NCI-H1436 treated with DMSO at 0.1 percent for 48 hours (cell line): ENCODE measurements at places on chromosomes 13 and 19.

- no peak for DNase-seq
Observed at GRCh38 chr19:30733826-30734550, 361.8 kb downstream of the ZNF536 start.

DNA sequence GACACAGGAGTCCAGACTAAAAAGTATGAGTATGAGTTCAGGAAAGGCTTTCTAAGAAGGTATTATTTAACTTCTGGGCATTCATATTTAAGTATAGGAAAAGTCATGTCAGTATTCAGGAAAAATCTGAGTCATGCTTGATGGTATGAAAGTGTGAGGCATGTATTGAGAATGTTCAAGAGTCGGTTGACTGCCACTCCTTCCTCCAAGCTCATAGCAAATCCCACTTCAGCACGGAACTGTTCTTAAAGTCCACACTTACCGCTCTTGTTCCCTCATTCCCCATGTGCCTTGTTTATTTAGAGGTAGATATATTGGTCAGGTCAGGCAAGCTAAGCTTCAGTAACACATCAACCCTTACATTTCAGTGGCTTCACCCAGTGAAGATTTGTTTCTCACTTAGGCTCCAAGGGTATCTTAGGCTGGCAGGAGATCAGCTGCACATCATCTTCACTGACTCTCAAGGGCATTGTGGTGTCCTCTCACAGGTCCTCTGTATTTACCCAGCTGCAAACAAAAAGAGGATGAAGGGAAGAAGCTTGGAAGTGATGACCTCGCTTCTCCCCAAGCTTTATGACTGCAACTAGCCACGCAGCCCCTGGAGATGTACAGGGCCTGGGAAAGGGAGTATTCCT is 1189.2 kb downstream of the EFNB2 start:
- DNase-seq = no peak

DNA sequence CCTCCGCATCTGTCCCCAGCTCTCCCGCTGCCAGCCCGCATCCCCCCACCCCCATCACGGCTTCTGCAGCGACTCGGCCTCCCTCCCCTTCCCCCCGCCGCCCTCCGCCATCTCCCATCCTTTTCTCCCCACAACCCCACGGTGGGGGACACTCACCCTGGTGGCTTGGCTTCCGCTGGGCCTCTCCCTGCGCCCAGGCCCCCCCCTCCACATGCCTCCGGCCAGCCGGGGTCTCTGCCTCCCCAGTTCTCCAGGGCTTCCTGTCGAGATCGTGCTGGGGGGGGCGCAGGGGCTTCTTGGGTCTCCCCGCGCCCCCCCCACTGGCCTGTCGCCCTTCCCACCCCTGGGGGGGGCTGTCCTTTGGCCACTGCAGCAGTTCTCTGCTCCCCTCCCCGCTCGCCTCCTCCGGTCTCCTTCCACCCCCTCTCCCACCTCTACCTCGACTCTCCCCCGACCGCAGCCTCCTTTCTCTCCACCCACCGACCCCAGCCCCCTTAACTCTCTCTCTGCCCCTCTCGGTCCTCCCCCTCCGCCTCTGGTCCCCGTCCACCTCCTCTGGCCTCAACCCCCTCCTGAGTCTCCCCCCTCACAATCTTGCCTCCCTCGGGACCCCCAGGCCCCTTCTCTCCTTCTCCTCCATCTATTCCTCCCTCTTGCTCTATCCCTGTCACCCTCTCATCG is 17.1 kb downstream of the LRRC4B start:
- no peak for DNase-seq

- no peak for DNase-seq
Observed at GRCh38 chr19:383040-383439, 25.9 kb downstream of the C2CD4C start.

- DNase-seq = no peak
Observed at GRCh38 chr13:93345024-93345423, 118.4 kb downstream of the GPC6 start.

DNA sequence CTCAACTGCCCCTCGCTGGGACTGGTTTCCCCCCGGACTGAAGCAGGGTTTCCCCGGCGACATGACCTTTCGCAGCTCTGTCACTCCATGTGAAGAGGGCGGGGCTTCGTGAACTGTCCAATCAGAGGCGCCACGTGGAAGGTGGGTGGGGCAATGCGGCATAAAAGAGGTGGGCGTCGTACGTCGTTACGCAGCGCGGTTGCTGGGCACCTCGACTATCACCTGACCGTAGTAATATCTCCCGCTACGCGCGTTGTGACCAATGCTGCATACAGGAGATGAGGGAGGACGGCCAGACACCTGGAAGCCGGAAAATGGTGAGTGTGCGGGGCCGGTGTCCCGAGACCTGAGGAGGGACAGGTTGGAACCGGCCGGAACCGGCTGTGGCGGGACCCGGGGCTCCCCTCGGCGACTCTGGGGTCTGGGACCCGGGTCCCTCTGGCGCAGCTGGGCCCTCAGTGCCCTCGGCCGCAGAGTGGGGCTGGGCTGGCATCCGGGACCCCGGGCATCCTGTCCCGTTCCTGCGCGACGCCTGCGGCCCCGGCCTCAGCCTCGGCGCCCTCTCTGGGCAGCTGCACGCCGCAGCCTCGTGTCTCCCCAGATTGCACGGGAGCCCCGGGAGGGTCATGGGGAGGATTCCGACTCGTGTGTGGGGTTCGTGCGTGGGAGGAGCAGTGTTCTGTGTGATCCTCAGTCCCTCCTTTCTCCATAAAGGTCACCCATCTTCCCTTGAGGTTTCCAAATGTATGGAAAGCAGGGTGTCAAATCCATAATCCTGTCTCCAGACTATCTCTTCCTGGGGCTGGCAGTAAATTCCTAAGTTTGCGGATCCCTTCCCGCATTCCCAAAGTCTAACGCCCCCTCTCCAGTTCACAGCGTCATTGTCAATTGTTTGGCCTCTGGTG is 32.2 kb downstream of the ZNF136 start:
- no peak for DNase-seq

DNA sequence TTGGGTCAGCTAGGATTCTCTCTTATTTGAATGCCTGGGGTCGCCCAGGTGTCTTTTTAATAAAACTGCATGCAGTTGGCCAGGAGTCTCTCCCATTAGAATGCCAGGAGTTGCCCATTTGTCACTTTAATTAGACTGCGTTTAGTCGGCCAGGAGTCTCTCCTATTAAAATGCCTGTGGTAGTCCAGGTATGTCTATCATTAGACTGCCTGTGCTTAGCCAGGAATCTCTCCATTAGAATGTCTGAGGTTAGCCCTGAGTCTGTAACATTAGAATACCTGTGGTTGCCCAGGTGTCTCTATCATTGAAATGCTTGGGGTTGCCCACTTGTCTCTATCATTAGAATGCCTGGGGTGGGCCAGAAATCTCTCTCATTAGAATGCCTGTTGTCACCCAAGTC is 1470.9 kb downstream of the UQCRFS1 start:
- no peak for DNase-seq

- no peak for DNase-seq
Observed at GRCh38 chr13:88360761-88361160, 689.6 kb downstream of the SLITRK5 start.

- no peak for DNase-seq
Observed at GRCh38 chr19:11465600-11465999, 15.2 kb downstream of the ELAVL3 start.
